ENCODE measurements at places on chromosomes 1 and 21. TPM values are rescaled to one million over a fixed set of nuclear protein-coding genes. Genes with fewer than 3 reads are reported as not detected.

GRCh38 chr1:170704256-170704655 lies 40.3 kb downstream of the PRRX1 start:
- no peak for DNase-seq

FOXD2 gene
- 0.16 TPM for total RNA-seq

- no peak for DNase-seq
Measured at GRCh38 chr21:26513212-26513611, 59.9 kb downstream of the CYYR1 start.

DNA sequence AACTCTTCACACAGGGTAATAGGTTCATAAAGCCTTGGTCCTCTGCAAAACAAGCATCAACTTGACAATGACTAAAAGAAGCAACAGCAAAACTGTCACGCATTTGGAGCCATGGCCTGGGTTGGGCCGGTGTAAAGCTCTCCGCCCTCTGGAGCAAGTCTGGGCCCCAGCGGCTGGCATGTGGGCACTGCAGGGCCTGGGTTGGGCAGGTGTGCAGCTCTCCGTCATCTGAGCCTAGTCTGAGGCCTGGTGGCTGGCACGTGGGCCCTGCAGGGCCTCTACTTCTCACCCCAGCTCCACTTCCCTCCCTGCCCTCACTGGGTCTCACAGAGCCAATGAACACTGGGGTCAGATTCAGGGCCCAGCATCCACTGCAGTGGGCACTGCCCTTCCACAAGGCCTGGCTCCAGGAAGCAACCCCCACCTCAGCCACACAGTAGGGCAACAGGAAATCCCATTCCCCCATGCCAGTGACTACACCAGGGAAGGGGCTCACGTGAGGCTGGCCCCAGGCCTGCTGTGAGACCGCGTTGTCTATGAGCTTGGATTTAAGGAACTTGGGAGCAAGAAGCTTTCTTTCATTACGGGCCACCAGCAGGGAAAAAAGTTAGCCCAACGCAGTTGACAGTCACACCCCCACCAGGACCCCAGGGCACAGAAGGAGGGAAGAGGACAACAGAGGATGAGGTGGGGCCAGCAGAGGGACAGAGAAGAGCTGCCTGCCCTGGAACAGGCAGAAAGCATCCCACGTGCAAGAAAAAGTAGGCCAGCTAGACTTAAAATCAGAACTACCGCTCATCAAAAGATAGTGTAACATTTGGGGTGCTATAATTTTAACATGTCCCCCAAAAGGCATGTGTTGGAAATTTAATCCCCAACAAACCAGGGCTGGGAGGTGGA lies 52.7 kb downstream of the NPHP4 start:
- DNase-seq: no peak

AMY1B gene
- total RNA-seq: not detected

GRCh38 chr21:38460171-38460742 lies 38.0 kb downstream of the ERG start:
- no peak for DNase-seq

- no peak for DNase-seq
Measured at GRCh38 chr21:36852864-36853263, 113.6 kb downstream of the HLCS start.

GRCh38 chr1:175208773-175209492 lies 16.4 kb upstream of the KIAA0040 start:
- peak; percentile 17 for DNase-seq

LCE1E gene
- total RNA-seq: not detected

- no peak for DNase-seq
Measured at GRCh38 chr21:44730028-44730395, 18.6 kb upstream of the TSPEAR start.

TAF12 gene
- total RNA-seq: 38.9 TPM

DNA sequence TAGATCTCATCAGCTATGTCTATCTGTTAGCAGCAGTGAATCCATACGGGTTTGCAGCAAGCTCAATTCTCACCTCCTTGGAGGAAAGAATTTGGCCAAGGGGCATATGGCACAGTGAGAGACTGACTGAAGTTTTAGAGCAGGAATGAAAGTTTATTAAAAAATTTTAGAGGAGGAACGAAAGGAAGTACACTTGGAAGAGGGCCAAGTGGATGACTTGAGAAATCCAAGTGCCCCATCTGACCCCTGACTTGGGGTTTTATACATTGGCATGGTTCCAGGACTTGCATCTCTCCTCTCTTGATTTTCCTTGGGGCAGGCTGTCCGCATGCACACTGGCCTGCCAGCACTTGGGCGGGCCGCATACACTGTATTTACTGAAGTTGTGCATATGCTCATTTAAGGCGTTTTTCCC lies 9.2 kb upstream of the OSBPL9 start:
- no peak for DNase-seq

OR2W3 gene
- total RNA-seq: not detected

CTXND2 gene
- total RNA-seq: not detected

NRIP1 gene
- total RNA-seq: 27.3 TPM

DNA sequence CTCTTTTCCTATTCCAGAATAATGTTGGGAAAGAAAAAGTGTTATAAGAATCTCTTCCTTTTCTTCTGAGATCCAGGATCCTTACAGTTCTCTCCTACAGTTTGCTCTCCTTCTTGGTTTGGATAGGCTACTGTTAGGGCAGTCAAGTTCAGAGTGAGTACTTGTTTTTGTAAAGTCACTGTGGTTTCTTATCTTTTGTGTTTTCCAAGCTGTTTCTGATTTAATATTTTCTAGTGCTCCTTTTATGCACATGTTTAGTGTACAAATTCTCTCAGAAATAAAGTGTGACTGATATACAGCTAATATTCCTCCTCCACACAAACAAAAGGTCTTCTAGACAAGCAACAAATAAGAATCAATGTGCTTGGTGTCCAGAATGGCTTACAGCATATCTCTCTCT lies 107.7 kb downstream of the BACH1 start:
- no peak for DNase-seq

DNA sequence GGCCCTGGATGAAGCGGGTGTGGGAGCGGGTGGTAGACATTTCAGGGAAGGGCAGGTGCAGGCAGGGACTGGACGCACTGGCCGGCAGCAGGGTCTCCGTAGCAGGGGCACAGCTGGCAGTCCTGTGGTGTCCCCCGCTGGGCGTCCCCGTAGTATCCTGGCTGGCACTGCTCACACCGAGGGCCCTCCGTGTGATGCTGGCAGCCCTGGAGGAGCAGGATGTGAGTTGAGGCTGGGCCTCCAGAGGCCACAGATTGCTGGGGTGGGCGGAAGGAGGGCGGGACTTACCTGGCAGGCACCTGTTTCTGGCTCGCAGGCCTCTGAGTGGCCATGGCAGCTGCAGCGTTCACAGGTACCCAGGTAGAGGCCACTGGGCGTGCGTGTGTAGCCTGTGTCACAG lies 62.3 kb downstream of the LDLRAD2 start:
- no peak for DNase-seq

GRCh38 chr1:150138044-150138443 lies 11.7 kb upstream of the PLEKHO1 start:
- DNase-seq: no peak

EXTL1 gene
- not detected for total RNA-seq

DNA sequence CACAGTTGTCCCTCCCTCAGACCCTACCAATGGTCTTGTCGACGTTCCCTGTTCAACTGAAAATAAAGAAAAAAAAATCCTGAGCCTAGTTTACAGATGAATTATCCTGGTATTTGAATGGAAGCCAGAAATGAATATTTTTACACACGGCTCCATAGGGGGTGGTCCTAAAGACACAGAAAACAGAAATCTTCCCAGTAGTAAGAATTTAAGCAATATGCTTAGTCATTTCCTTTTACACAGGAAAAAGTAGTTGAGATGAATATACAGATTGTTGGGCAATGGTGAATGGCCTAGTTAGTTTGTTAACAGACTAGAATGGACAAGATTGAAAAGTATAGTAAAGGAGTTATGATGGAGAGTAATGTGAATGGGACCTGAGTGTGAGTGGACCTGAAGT lies 67.4 kb downstream of the RGS18 start:
- DNase-seq: no peak

GRCh38 chr1:11650331-11650991 lies 3.8 kb downstream of the FBXO2 start:
- DNase-seq: peak; percentile 64

Measured in activated T-cell treated with anti-CD3 and anti-CD28 coated beads, Interleukin-2, amount 50 U/mL, for 4 hours (primary cell).